ENCODE measurements at places on chromosomes 5 and 9.

DNA sequence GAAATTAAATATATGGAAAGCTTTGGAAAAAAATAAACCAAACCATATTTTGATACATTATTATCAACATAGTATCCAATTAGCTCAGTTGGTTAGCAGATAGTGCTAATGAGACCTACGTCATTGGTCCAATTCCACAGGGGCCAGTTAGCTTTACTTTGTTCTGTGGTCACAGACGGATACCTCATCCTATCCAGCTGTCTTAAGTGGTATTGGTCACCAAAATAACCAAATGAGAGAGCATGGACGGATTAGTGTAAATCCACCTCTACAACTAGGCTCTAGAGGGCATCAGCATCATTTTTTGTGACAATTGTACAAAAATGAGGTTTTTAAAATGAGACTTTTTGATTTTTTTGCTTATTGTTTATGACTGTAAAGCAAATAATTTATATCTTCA lies 364.2 kb downstream of the KIAA0825 start:
- no peak for DNase-seq

DNA sequence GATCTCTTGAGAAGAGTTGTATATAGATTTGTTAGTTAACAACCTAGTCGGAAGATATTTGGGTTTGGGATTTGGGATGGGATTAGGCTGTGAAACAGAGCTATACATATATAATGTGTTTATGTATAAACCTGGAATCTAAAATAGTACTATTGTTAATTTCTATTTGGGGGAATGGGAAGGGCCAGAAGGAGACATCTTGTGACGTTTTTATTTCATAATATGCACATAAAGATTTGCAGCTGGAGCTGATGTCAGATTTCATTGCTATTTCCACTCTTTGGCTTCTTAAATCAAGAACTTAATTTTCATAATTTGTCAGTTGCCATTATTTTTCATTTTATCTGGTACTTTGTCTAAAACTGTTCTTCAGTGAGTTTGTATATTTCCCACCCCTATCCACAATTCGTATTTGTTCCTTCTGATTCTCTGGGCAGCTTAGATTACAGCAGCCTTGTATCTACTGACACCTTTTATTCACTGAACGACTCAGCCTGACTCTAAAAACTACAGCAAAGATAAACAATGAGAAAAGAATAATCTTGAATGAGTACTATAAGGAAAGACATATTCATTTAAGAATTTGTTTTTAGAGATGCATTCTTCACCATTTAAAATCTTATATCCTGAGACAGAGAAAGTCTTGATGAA lies 86.9 kb downstream of the YTHDC2 start:
- DNase-seq = no peak

- DNase-seq = no peak
Measured at GRCh38 chr9:99039505-99040182, 65.3 kb upstream of the TGFBR1 start.

GRCh38 chr5:17096952-17097695 lies 120.3 kb upstream of the BASP1 start:
- DNase-seq = no peak

DNA sequence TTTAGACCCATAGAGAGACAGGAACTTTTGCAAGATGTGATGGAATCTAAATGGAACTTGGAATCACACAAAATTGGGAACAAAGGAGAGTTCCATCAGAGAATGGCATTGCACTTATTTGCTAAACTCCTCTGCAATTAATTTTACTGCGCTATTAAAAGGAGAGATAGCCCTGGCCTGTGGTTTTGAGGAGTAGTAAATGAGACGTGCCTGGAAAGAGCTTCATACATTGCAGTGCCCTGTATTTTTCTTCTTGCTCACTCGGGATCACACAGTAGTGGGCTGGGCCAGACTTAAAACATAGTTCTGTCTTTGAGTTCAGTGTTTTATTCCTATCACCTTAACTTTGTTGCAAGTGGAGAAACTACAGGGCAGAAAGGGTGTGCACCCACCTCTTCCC lies 94.4 kb upstream of the SLC27A6 start:
- DNase-seq = no peak

Data from right renal cortex interstitium (tissue), 3 donors.